ENCODE measurements at places on chromosomes 11 and 22.
A peak's percentile ranks its signal among the peaks of the same experiment; 100 is the strongest.

GRCh38 chr11:73321604-73322381, 13.7 kb downstream of the ARHGEF17 start:
- DNase-seq: no peak

DNA sequence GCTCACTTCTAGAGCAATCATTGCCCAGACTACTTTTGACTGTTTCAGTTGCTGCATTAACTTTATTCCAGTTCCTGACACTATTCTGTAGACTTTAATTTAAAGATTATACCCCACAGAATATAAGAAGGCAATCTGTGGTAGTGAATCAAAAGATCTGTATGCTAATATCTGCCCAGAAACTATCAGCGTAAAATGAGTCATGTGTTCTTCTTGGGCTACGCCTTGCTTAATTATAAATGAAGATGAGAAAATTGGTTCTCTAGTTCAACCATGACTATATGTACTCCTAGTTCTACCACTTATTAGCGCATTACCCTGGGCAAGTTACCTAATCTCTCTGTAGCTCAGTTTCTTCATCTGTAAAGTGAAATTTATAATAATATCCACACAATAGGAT, 128.5 kb downstream of the CWF19L2 start:
- DNase-seq: no peak

DNA sequence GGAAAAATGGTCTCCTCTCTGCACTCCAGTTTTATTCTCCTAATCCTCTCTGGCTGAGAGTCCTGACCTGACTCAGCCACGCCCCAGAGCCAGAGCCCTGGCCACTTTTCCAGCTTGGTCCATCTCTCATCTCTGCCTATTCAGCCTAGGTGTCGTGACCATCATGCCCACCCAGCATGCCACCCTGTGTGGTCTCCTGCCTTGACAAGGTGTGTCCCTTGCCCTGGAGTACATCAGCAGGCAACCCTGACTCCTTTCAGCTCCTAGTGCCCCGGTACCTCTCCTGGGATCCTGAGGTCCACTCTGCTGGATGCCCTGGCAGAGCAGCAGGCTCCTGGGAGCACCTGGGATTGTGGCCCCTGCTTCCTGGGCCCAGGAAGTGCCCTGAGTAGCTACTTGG, 52.8 kb downstream of the ZNRF3 start:
- DNase-seq: no peak

DNA sequence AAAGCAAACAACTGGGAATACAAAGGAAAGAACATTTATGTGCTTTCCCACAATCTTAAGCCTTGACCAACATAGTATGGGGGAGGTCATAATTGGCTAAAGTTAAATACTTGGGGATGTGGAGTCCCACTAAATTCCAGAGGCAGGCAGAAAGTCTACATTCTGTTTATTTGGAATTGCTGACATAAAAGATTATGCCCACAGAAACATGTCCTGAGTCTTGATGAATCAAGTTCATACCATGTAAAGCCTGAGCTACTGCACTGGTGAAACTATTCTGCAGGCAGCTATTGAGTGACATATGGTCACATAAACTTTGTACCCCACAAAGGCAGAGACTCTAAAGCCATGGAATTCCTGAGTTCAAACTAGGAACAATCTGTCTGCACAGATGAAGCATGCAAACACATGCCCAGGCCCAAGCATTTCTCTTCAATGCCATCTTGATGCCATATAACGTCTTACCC, 69.9 kb upstream of the CHRM4 start:
- DNase-seq: no peak

DNA sequence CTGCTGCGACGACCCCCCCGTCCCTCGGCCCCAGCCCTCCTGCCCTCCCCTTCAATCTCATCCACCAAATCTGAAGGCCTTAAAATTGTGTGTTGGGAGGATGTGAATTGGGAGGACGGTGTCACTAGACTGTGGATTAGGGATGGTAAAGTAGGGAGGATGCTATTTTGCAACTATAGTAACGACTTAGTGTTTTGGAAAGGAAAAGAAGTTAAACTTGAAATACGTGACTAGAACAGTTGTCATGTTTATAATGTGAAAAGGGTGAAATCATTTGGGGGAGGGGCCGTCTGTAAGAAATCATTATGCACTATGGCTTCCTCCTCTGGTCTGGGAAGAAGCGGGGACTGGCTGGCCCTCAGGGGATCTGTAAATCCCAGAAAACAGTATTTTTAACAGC, 43.4 kb upstream of the NNMT start:
- no peak for DNase-seq

DNA sequence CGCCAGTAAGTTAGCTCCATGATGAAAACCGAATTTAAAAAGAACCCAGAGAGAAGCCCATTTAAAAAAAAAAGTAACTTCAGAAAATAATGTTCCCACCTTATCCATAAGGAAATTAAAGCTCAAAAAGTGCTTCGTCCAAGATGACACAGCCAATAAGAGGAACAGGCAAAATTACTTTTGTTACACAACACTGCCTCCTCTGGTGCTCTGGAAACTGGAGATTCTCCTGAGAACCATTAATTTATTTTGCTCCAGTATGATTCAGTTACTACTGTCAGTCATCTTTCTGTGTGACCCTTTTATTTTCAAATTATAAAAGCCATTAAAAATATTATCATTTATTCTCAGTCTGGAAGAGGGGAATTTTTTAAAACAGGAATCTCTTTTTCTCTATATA, 2.0 kb downstream of the IFT27 start:
- no peak for DNase-seq

GRCh38 chr11:15854245-15854644, 502.1 kb downstream of the SOX6 start:
- DNase-seq: no peak

- no peak for DNase-seq
Measured at GRCh38 chr11:117489999-117490679, 162.5 kb downstream of the CEP164 start.

DNA sequence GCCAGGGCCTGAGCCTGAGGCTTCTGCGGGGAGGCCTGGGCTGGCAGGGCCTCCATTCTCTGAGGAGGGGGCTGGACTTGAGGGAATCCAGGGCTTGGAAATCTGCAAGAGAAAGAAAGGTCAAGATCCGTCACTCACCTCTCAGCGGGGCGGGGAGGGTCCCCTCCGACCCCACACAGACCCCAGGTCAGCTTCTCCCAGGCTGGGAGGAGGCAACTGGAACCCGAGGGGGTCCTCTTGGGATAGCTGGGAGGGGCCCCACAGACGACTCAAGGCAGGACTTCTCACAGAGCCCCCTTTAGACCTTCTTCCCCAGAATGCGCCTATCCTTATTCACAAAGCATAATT, 11.0 kb downstream of the TNKS1BP1 start:
- DNase-seq: no peak

DNA sequence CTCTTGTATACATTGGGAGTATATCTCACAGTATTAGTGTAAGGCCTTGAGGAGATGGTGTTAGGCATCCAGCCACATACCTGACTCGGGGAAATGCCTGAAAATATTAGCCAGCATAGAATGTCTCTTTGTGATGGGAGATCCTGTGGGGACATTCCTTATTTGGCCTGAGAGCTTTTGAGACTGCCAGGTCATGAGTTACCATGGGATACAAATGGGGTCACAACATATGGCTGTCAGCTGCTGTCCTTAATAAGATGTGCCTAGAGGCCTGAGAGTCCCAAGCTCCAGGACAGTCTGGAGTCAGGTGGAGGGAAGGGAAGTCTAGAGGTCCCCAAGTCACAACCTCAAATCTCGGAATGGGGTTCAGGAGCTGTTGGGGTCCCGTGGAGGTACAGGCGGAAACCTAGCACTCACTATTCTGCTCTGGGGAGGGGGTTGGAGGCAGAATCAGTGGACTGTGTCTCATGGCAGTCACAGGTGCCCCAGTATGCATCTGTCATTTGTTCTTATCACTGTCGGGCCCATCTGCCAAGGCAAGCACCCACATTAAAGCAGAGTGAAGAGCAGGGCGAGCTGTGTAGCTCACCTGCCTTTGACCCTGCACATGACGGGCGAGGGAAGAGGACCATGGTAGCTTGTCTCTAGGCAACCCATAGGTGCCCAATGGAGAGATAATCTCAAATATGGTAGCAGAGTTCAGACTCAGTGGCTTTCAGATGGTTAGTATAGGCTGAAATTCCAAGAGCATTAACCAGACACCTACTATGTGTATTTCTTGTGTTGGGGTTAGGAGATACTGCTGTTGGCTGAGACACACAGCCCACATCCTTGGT, 29.9 kb downstream of the KCNQ1OT1 start:
- DNase-seq: no peak

- DNase-seq: no peak
Measured at GRCh38 chr11:128389461-128389976, 197.8 kb downstream of the ETS1 start.

- DNase-seq: no peak
Measured at GRCh38 chr11:70760416-70761020, 362.2 kb downstream of the CTTN start.

DNA sequence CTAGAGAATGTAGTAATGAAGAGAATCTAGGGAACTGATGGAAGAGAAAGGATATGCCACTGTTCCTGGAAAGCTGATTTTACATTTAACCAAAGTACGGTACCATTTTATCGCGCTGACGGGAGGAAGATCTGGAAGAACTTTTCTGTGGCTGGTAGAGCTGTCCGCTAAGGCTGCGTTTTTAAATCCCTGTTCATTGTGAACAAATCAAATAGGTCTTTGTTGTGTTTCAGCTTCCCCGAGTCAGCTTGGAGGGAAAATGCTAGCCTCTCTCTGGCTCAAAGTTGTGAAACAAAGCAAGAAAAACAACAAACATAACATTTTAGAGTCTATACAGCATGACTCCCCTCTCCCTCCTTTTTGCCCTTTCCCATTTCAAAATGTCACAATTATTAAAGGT, 34.4 kb downstream of the FBXO7 start:
- no peak for DNase-seq

- DNase-seq: no peak
Measured at GRCh38 chr22:43507235-43507634, 95.4 kb downstream of the MPPED1 start.

GRCh38 chr11:66646828-66647227, 8.3 kb downstream of the RBM4 start:
- no peak for DNase-seq

DNA sequence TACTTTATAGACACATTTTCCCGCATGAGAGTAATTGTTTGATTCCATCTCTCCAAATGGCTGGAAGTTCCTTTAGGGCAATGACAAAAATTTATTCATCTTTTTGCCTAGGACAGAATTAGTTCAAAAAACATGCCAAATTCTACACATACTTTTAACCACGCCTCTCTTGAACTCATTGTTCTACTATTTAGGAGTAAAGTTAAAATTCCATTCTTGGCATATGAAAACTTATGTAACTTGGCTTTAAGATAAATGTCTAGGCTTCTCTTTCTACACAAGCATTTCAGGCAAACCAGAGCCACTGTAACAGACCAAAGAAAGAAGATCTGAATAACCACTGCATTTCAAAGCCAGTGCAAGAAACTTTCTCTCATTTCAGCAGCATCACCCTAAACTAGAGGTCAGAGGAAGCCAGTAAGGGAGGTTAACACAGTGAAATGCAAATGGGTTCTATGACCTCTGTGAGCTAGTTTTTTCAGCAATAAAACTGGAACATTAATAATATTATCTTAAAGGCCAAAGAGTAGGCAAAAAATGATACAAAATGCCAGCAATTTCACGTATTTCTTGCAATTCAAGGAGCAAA, 73.0 kb downstream of the RSF1 start:
- no peak for DNase-seq

DNA sequence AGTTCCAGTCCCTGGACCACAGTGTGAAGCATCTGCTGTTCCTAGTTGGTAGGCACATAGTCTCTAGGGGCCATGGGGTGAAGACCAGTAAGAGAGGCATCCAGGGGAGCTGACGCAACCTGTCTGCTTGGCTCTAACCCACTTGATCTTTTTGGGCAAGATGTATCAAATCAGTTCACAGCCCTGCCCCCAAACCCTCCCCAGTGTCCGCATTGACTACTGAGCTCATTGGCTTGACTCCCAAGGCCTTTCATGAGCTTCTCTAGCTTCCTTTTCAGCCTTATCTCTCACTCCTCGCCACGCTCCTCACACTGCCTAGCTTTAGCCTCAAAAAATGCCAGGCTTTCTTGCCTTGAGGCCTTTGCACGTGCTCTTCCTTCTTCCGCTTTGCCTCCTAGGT, 29.7 kb upstream of the ABCC8 start:
- DNase-seq: no peak

DNA sequence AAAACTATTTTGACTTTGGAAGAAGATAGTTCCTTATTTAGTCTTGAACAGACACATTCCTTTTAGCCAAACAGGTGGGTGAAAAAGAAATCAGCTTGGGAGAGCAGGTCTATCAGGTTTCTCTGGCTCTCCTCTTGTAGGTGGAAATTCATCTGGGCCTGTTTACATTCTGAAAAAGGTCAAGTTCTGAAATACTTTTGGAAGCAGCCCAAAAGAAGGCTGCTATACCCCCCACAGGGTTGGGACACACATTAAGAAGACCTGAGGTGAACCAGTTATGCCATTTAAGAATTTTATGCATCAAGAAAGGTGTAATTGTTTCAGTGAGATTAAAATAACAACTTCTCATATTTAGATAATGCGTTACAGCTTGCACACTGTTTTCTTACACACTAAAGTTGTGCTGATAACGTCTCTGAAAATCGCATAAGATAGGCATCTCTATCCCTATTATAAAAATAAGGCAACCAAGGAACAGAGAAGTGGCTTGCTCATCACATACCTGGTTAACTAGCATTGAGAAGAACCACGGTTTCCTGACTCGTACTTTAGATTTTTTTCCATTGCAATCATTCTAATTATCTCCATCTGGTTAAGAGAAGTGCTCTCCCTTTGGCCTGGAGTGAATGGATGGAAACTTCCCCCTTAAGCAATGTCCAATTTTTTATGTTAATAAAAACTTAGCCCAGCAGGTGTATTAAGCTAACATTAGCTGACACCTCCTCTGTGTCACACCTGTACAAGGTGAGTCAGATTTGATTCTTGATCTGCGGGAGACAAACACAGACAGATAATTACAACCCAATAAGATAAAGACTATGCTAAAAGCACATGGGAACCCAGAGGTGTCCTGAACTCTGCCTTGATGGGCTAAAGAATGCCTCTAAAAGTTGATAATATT, 60.5 kb upstream of the UCP3 start:
- no peak for DNase-seq

GRCh38 chr11:77147668-77148321, 19.7 kb downstream of the MYO7A start:
- DNase-seq: peak; percentile 13

- no peak for DNase-seq
Measured at GRCh38 chr11:28439403-28439802, 331.2 kb downstream of the METTL15 start.

GRCh38 chr11:88620568-88621130, 283.1 kb upstream of the CTSC start:
- no peak for DNase-seq

- DNase-seq: no peak
Measured at GRCh38 chr11:114031246-114031966, 28.1 kb upstream of the ZBTB16 start.

GRCh38 chr11:14127679-14128078, 165.2 kb downstream of the SPON1 start:
- DNase-seq: no peak

GRCh38 chr22:50104141-50104544, 14.3 kb downstream of the MOV10L1 start:
- no peak for DNase-seq

DNA sequence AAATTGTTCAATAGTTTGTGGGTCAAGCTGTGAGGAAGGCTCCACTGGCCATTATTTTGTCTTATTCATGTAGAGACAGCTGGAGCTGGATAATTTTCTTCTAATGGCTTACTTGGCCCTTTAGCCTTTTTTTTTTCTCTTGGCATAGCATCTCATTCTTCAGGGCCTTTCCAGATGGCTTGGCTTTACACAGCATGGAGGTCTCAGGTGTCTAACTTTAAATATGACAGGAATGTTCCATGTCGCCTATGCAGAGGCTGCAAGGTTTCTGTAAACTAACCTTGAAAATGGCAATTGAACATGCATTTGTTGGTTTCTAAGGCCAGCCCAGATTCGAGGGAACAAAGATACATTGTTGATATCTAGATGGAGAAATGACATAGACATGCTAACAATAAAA, 247.9 kb upstream of the CNTN5 start:
- DNase-seq: no peak

Measured in stimulated activated CD8-positive, alpha-beta memory T cell treated with anti-CD3 and anti-CD28 coated beads, Interleukin-4, amount 100 ng/mL, for 24 hours (primary cell).